ENCODE measurements at places on chromosomes 3 and 15.

DNA sequence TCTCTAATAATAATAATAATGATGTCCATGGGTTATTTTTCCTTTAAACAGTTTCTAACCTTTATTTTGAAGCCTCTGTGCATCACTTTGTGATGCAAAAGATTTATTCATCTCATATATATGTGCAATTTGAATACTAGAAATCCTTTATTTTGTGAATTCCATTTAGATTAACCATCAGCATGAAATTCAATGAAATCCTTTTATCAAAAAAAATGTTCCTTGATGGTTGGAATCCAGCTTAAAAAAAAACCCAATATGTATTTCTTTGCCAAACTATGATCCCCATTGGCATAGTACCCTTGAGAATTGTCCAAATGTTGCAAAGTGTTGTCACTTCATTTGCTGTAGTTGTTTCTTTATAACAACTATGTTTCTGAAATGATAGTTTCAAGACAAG, 7.4 kb downstream of the TBC1D23 start:
- no peak for DNase-seq

- DNase-seq: peak; percentile 9
Measured at GRCh38 chr3:11335056-11335608, 62.9 kb downstream of the ATG7 start.

DNA sequence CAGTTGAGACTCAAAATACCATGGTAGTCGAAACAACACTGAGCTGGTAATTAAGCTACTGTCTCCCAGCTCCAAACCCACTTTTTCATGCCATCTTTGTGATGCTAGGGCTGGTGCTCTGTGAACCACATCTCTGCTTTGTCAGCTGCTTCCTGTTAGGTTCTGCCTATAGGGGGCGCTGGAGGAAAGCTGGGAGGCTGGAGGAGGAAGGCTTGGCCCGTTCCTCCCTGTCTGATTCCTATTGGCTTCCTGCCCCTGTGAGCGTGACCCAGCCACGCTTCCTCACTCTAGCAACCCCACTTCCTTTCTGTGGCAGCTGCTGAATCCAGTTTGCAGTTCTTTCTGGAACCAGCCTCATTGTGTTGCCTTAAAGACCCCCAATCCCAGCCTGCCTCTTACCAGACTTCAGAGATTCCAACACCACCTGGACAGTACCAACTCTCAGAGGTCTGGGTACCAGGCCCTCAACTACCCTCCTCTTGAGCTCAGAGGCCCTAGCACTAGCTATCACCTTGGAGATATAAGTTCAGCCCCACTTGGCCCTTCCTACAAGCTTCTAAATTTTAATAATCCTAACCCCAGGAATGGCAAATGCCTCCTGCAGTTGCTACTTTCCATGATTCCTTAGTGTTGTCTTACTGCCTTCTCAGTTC, 120.9 kb downstream of the ERC2 start:
- DNase-seq: peak; percentile 3

GRCh38 chr3:80993241-80993945, 768.1 kb downstream of the GBE1 start:
- DNase-seq: no peak

- DNase-seq: no peak
Measured at GRCh38 chr3:65984975-65985374, 53.7 kb downstream of the MAGI1 start.

DNA sequence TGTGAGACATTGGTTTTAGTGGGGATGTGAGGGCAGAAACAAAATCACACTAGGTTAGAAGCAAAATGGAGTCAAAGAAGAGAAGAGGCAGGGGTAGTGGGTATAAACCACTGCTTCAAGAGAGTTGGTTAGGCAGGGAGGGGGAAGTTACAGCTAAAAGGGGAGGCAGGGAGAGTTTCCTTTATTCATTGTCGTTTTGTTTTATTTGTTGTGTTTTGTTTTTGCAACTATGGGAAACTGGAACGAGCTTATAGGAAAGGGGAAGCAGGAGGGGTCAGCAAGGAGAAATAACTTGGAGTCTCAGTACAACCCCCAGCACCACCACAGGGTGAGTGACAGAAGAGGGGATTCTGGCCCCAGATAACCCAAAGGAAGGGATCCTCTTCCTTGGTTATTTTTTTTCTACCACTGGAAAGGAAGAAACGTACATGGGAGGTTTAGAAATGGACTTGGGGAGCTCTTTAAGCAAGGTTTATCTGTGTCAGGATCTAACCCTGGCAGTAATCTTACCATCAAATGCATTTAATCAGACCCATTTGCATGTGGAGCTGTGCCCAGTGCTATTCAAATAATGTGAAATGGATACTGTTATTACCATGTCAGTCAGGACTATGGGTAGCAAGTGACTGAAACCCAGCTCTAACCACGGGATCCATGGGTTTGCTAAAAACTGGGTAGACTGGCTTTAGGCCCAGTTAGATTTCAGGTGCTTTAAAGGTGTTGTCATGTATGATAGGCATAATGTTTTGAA, 68.7 kb downstream of the CCNL1 start:
- DNase-seq: no peak

DNA sequence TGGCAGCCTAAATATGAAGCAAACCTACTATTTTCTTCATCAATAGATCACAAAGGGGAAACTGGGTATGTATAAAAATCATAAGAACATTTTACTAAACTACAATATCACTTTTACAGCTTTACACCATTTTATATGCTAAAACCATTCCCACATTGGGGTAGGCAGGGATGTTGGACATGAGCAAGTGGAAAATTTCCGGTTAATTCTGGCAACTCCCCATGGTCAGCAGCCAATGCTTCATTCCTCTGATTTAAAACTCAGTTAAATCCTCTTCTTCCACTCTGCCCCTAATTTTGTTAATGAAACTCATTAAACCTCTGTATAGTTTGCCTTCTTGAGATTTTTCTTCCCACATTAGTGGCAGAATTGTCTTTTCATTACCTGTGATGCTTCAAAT, 552.5 kb upstream of the NECTIN3 start:
- no peak for DNase-seq

DNA sequence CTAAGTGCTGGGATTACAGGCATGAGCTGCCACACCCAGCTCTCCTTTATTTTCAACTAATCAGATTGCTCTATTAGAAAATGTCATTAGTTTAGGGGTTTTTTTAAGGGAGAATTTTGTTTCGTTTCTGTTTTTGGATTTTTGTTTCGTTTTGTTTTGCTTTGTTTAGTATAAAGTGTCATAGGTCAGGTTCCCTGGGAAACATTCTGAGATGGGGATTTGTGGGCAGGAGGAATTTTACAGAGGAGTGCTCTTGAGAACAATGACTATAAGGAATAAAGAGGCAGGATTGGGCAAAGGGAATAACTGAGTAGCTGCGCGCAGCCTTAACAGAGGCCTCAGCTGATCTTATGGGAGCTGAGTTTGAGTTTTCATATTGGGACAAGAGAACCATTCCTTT, 86.8 kb upstream of the NR2F2 start:
- DNase-seq: no peak

Measured in GM18507 (cell line).